Stimulated activated CD4-positive, alpha-beta T cell treated with anti-CD3 and anti-CD28 coated beads, Interleukin-4, amount 100 ng/mL, for 1 hour (primary cell): ENCODE measurements at places on chromosomes 6 and 20.

- DNase-seq, result no peak
Measured at GRCh38 chr6:52549428-52549827, 27.4 kb downstream of the TRAM2 start.

DNA sequence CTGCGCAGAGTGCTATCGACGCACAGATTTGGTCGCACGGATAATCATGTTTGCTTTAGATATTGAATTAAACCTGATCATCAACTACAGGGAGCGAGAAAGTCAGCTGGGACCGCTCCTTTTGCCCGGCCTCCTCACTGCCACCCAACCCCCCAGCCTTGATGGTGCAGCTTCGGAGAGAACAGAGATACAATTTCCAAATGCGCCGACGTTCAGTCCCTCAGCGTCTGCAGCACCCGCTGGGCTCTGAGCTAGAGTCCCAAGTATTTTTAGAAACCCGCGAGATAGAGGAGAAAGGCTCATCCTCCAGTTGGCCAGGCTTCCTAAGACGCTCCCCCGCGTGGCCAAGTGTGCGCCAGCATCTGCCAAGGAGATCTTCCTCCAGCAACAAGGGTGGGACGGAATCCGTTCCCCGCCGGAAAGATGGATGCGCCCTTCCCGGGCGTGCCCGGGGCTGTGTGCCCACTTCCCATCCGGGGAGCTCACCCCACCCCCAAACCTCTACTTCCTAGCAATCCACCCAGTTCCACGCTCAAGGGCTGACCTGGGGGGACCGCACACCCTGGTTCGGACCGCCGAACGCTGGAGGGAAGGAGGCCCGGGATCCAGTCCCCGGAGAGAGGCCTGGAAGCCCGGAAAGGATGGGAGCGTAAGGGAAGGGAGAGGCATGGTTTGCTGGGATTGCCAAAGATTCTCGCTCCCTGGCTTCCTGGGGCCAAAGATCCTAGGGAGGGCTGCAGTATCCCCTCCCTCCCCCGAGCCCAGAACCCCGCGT lies 4.1 kb downstream of the NKX2-2 start:
- DNase-seq, result no peak

GRCh38 chr6:74269600-74269858 lies 573.5 kb downstream of the CD109 start:
- DNase-seq, result no peak

DNA sequence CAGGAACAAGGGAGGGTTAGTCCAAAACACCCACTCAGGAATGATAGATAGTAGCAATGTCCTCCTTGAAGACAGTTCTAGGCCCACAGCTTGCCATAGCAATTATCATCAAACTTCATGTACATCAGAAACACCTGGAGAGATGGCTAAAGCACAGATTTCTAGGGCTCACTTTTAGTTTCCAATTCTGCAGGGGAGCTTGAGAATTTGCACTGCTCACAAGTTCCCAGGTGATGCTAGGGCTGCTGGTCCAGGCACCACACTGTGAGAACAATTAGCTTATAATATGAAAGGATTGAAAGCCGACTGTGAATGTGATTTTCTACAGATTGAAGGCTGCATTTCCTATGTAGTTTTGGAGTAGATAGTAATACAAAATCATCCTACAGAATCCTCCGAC lies 3.5 kb downstream of the DEFB126 start:
- DNase-seq, result no peak

DNA sequence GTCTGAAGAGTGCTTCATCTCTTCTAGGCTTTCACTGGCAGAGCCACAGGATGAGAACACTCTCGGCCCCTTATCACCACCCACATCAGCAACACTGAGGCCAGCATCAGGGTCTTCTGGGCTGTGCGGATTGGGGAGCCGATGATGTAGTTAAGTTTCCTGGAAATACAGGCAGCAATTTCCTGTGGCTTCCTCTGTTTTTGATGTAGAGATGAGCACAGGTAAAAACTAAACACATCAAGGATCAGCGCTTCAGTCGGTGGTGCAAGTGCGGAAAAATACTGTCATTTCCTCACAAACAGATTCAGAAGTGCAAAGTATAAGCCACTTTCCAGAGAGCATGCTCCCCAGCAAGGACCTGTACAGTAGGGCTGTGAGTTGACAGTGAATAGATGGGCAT lies 62.6 kb downstream of the BACH2 start:
- peak; percentile 59 for DNase-seq

GRCh38 chr20:23106271-23106851 lies 20.2 kb upstream of the CD93 start:
- no peak for DNase-seq

DNA sequence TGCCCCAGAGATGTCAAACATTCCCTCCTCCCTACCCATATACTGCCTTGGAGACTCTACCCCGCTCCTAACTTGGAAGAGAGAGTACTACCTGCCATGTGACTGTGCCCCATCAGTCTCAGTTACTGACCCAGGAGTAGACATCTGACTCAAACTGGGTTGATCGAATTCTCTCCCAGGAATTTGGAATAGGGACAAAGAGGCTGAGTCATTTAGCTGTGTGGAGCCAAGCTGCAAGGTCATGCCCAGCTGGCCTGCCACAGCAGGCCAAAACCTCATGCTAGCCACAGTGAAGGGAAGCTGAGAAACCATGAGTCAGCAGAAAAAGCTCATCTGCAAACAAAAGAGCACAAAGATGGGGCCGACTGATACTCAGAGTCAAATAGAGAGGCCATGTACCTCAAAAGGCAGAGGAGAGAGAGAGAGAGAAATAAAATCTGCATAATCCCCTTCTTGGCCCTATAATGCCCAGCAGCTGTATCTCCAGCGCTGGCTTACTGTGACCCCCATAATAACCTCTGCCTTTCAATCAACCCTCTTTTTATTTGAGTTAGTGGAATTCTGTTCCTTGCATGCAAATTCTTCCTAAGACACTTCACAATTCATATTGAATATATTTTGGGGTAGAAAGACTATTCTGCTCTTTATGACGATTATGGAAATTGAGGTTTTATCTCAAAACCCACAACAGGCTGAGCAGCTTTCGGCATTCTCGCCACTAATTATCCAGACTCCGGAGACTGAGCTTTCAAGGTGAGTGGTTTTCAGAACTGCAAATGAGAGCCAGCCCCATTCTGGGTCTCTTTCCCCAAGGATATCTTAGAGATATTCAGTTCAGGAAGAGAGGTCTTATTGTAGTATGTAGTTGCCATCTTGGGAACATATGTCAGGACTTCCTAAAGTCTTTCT lies 21.4 kb upstream of the AKIRIN2 start:
- no peak for DNase-seq

DNA sequence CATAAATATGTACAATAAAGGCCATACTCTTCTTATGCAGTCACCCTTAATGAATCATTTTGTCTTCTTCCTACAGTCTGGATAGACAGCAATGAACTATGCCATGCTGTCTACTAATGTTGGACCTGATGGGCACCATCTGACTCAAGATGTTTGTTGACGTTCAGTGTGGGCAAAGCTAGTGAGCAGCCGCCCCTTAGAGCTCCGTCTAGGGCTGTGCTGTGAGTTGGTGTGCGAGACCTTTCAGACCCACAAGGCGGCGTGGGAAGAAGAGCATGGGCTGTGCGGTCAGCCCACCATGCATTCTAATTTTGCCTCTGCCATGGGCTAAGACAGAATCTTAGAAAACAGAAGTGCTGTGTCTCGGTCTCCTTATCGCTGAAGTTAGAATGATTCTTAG lies 829.4 kb downstream of the QKI start:
- no peak for DNase-seq

DNA sequence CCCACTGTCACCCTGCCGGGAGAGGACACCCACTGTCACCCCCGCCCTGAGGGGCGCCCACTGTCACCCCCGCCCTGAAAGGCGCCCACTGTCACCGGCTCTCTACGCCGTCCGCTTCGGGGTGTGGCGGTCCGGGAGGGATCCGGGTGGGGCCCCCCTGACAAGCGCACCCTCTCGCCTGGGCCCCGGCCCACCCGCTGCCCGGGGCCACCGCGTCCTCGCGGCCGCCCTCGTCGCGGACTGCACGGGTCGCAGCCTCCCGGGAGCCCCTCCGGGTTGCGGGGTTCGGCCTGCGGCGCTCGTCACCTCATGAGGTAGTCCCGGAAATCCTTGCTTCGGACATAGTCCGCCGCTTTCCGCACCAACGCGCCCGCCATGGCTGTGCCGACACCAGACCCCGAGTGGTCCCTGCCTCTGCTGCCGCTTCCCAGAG lies 224 bp downstream of the MPC1 start:
- no peak for DNase-seq

DNA sequence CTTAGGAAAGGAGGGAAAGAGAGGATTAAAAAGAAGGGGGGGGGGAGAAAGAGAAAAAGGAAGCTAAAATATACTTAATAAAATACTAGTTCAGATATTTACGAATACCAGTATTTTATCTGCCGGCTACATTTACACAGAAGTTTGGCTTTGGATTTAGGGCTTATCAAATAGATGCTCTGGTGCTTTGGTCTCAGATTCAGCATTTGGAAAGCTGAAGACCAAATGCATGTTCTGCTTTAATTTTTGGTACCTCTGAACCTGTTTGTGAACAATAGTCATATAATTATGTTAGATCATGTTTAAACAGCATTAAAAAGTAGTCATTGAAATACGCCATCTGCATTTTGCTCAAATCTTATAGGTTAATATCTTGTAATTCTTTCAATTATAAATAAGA lies 786.0 kb upstream of the CITED2 start:
- no peak for DNase-seq

DNA sequence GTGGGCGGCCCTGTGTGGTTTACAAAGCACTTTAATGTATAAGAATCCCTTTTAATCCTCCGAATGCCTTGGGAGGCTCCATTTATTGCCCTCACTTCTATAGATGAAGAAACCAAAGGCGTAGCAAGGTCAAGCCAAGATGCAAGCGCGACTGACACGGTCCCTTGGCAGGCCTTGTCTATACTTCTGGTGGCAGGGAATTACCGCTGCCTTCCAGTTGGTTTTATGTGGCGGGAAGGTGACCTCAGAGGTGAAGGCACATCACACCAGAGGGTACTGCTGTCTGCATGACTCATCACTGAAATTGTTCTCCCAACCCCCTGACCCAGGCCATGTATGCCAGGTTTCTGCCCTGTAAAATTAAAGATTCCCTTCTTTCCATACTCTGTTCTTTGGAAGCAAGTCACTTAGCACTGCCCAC lies 36.1 kb upstream of the NAA20 start:
- DNase-seq, result no peak

DNA sequence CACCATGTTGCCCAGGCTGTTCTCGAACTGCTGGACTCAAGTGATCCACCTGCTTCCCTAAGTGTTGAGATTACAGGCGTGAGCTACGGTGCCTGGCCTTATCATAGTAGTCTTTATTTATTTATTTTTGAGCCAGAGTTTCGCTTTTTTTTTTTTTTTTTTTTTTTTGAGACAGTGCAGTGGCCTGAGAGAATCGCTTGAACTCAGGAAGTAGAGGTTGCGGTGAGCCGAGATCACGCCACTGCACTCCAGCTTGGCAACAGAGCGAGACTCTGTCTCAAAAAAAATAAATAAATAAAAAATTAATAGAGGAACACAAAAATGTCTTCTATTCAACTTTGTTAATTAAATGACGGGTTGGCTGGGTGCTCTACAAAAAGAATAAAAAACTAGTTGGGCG lies 12.9 kb downstream of the MAPRE1 start:
- DNase-seq, result no peak

DNA sequence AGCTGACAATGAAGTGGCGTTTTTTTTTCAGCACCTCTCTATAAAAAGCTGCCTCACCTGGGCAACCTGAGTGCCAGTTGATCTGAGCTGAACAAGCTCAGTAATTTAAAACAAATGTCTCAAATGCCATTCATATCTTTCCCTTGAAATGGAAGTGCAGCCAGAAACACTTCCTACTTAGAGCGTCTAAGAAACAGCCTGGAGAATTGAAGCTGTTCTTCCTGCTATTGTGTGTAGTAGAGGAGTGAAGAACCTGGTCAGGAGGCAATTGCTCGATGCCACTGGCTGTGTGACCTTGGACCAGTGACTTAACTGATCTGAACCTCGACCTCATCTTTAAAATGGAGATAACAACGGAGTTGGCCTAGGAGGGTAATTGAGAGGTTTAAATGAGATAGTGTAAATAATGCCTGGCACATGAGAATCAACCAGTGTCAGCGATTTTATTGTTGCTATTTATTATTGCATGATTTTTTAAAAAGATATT lies 95.4 kb upstream of the FOXQ1 start:
- no peak for DNase-seq

GRCh38 chr6:72425003-72425681 lies 196.7 kb upstream of the KCNQ5 start:
- DNase-seq, result no peak

- no peak for DNase-seq
Measured at GRCh38 chr6:149209871-149210775, 107.4 kb upstream of the TAB2 start.

DNA sequence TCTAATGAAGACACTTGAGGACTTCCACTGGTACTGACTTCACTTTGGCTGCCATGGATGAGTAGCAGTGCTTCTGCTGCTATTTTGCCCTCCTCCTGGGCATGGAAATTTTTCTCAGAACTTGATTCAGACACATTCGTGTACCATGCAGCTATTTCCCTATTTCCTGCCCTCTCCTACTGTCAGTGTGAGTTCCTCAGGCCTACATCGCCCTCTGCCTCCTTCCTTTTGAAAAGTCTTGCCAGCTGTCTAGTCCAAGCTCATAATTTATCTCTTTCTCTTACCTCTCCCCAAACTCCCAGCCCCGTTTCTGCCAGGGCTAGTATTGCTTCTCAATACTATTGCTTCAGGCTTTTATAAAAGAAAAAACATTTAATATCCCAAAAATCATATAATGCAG lies 470.2 kb downstream of the ADGRB3 start:
- no peak for DNase-seq

GRCh38 chr6:90729057-90729456 lies 142.2 kb upstream of the MAP3K7 start:
- DNase-seq, result no peak

GRCh38 chr20:50601511-50602431 lies 89.6 kb downstream of the RIPOR3 start:
- no peak for DNase-seq

GRCh38 chr20:46364670-46365486 lies 41.5 kb downstream of the ELMO2 start:
- DNase-seq, result no peak

- DNase-seq, result no peak
Measured at GRCh38 chr6:134034478-134034877, 17.9 kb downstream of the SLC2A12 start.

DNA sequence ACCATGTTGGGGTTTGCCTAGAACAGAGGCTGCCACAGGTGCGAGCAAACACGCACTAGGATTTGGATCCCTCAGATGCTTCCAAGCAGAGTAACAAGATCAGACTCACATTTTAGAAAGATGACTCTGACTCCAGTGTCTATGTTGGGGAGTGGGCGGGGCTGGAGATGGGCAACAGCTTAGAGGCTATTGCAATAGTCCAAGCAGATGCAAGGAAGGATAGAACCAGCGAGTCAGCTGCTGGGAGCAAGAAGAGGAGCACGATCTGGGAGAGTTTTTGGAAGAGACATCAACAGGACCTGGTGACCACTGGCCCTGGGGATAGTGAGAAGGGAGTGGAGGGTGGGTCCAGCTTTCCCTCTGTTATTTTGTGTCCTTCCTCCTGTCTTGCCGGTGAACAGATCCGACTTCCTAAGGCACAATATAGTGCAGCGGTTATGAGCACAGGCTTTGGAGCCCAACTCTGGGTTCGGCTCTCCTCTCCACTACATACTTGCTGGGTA lies 52.7 kb downstream of the FGD2 start:
- DNase-seq, result no peak

- DNase-seq, result no peak
Measured at GRCh38 chr20:17605131-17605660, 35.3 kb downstream of the DSTN start.
